ENCODE measurements at places on chromosomes 6 and 20. TPM values are rescaled to one million over a fixed set of nuclear protein-coding genes. Genes with fewer than 3 reads are reported as not detected.
A peak's percentile ranks its signal among the peaks of the same experiment; 100 is the strongest.

SCAF8 gene
- 54.9 TPM for total RNA-seq

C20orf144 gene
- total RNA-seq, result not detected

ADAM33 gene
- 0.27 TPM for total RNA-seq

CST8 gene
- total RNA-seq, result not detected

- H3K27me3 ChIP-seq, result no peaks in the 10 kb centered on the region
- H3K4me1 ChIP-seq, result peaks cover 3% of the 10 kb centered on the region
- no peak overlapping the region for H3K27ac ChIP-seq
- DNase-seq, result no peak
Observed at GRCh38 chr6:87059943-87060342, 35.0 kb downstream of the CGA start.

- H3K36me3 ChIP-seq, result no peaks in the 10 kb centered on the region
- H3K27ac ChIP-seq, result no peak overlapping the region
- H3K27me3 ChIP-seq, result no peaks in the 10 kb centered on the region
- H3K4me1 ChIP-seq, result peaks cover 12% of the 10 kb centered on the region
Observed at GRCh38 chr6:119501798-119502483, 152.4 kb upstream of the MAN1A1 start.

- H3K4me1 ChIP-seq, result peaks cover 23% of the 10 kb centered on the region
- peaks cover 5% of the 10 kb centered on the region for H3K27me3 ChIP-seq
- H3K27ac ChIP-seq, result peak overlapping the region; percentile 44
Observed at GRCh38 chr6:158332237-158332636, 20.0 kb downstream of the TULP4 start.
